ENCODE measurements at places on chromosomes 2 and 18. TPM values are rescaled to one million over a fixed set of nuclear protein-coding genes. Genes with fewer than 3 reads are reported as not detected.

AP1S3 gene
- 0.88 TPM for polyA plus RNA-seq

DNA sequence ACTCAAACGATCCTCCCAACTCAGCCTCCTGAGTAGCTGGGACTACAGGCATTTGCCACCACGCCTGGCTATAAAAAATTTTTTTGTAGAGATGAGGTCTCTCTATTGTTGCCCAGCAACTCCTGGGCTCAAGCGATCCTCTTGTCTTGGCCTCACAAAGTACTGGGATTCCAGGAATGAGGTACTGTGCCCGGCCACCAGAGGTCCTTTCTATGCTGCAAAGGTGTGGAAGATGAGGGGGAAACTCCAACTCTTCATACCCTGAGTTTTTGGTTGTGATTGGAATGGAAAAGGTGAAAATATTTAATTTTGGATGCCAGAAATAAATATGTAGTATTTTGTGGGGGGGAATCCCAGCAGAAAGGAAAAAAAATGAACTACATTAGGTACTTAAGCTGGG, 36.0 kb downstream of the MRPL33 start:
- no peak for DNase-seq

GRCh38 chr2:12552092-12552491, 164.6 kb upstream of the TRIB2 start:
- DNase-seq = no peak

ZBTB7C gene
- 20.7 TPM for polyA plus RNA-seq

GRCh38 chr2:15073664-15074063, 441.1 kb downstream of the LRATD1 start:
- no peak for DNase-seq

HS1BP3 gene
- 46.7 TPM for polyA plus RNA-seq

ANKRD62 gene
- not detected for polyA plus RNA-seq

DNA sequence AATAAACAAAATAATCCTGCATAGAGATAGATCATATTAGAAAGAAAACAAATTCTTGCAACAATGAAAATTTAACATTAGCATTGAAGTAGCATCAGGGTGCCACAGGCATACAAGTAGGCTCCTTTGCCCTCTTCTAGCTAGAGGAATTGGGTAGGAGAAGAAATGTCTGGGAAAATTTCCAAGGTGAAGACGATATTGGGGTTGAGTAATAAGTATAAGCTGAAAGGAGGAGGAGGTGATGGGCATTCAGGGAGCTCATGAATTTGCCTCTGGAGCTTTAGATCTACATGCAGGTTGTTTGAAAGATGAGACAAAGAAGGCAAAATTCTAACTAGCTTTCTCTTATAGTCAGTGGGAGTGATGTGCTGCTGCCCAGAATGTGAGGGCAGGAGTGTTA, 504.9 kb downstream of the CCDC85A start:
- DNase-seq = no peak

GRCh38 chr2:66565291-66565690, 130.4 kb downstream of the MEIS1 start:
- DNase-seq = no peak

EMILIN1 gene
- 6.2 TPM for polyA plus RNA-seq

- no peak for DNase-seq
Measured at GRCh38 chr2:121868652-121869051, 113.2 kb downstream of the TSN start.

GRCh38 chr2:54048117-54048785, 67.2 kb upstream of the ACYP2 start:
- no peak for DNase-seq

SLC35G4 gene
- not detected for polyA plus RNA-seq

GRCh38 chr2:66753660-66754059, 318.7 kb downstream of the MEIS1 start:
- DNase-seq = no peak

EFR3B gene
- polyA plus RNA-seq = 23.8 TPM

- DNase-seq = peak; percentile 43
Measured at GRCh38 chr2:191571163-191571769, 106.7 kb upstream of the NABP1 start.

DNA sequence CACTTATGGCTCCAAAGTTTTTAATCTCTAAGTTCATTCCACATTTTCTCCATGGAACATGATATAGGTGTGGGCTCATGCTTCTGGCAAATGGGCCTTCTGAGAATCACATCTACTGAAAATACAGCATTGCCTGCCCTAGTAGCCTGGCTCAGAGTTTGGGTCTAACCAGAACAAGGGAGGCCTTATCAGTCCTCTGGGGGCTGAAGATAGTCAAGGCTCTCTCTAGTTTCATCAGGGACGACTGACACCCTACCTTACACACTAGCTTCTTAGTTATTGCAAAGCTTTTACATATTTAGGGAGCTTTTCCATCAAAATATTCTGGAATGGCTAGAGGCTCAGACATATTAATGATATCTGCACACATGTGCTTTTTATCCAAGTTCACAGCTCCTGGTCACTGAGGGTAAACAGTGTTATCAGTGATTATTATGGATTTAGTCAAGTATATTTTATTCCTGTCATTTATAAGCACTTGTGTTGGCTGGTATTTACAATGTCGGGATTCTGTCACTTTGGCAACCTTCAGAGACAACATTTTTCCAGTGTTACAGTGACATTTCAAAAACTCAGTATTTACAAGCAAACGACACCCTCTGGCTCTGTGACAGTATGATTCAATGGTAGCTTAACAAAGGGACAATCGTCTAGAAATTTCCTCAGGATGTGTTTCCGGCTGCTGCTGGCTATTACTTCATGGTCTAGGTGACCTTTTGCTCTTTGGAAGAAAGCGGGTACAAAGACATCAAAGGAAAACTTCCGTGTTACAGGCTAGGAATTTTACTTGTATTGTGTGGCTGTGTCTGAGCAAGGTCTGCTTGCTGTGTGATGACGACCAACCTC, 200.6 kb downstream of the TCF4 start:
- DNase-seq = no peak

POTEC gene
- polyA plus RNA-seq = not detected

DNA sequence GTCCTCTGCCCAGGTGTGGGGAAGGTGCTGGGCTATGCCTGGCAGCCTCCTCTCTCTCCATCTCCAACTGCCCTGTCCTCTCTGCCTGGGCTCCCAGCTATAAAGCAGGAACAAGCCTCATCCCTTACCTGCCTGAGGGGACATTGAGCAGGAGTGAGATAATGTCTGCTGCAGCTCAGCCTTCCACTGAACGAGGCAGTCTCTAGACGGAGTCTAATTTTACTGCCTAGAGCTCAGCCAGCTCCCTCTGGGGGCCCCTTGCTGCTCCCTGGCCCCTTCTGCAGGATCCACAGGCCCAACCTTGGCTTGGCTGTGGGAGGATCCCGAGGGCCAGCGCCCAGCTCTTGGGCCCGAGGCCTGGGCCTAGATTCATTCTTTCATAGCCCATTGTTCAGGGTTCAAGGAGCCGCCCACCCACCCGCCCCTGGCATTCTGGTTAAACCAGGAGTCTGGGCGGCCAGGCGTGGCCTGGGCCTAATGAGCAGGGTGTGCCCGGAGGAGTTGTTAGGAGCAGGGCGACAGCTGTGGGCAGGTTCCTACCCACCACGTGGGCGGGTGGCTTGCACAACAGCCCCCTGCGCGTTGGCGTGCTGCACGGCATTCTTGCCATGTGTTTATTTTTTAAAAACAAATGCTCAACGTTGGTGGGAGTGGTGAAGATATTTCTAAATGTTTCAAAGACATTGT, 44.6 kb downstream of the FOSL2 start:
- no peak for DNase-seq

MAP3K19 gene
- polyA plus RNA-seq = not detected

RETSAT gene
- 33.3 TPM for polyA plus RNA-seq

- DNase-seq = no peak
Measured at GRCh38 chr2:168969865-168970264, 61.3 kb downstream of the ABCB11 start.

GRCh38 chr2:82708681-82709080, 1750.4 kb downstream of the SUCLG1 start:
- no peak for DNase-seq

CHPF gene
- polyA plus RNA-seq = 41.6 TPM

MC4R gene
- not detected for polyA plus RNA-seq

CPO gene
- polyA plus RNA-seq = not detected

- DNase-seq = peak; percentile 39
Measured at GRCh38 chr2:200742426-200742825, 69.3 kb upstream of the BZW1 start.

Measured in brain (organoid and tissue), 16 donors.